ENCODE measurements at places on chromosomes 6 and 20. TPM values are rescaled to one million over a fixed set of nuclear protein-coding genes. Genes with fewer than 3 reads are reported as not detected.

HLA-A gene
- 2,021 TPM for total RNA-seq

NANP gene
- 4.7 TPM for total RNA-seq

GRCh38 chr6:133070410-133071043, 170.6 kb upstream of the EYA4 start:
- H3K36me3 ChIP-seq, result no peaks in the 10 kb centered on the region
- H3K27ac ChIP-seq, result no peak overlapping the region
- H3K4me3 ChIP-seq, result no peak overlapping the region
- no peak for DNase-seq
- no peaks in the 10 kb centered on the region for H3K4me1 ChIP-seq

BEND6 gene
- not detected for total RNA-seq

GRCh38 chr20:59750209-59750840, 146.0 kb downstream of the PHACTR3 start:
- H3K27ac ChIP-seq, result no peak overlapping the region
- peaks cover 7% of the 10 kb centered on the region for H3K27me3 ChIP-seq
- DNase-seq, result no peak
- H3K36me3 ChIP-seq, result no peaks in the 10 kb centered on the region
- H3K4me1 ChIP-seq, result peaks cover 9% of the 10 kb centered on the region
- no peak overlapping the region for H3K4me3 ChIP-seq
